Stimulated activated CD8-positive, alpha-beta memory T cell treated with anti-CD3 and anti-CD28 coated beads, Interleukin-2, amount 100 ng/mL, for 1 hour (primary cell): ENCODE measurements at places on chromosomes 16 and 17.

GRCh38 chr16:13957197-13958078, 37.5 kb downstream of the ERCC4 start:
- DNase-seq: no peak

GRCh38 chr17:59859444-59860025, 33.2 kb downstream of the TUBD1 start:
- DNase-seq: no peak

GRCh38 chr16:1057252-1057932, 15.2 kb upstream of the SSTR5 start:
- DNase-seq: peak; percentile 26

DNA sequence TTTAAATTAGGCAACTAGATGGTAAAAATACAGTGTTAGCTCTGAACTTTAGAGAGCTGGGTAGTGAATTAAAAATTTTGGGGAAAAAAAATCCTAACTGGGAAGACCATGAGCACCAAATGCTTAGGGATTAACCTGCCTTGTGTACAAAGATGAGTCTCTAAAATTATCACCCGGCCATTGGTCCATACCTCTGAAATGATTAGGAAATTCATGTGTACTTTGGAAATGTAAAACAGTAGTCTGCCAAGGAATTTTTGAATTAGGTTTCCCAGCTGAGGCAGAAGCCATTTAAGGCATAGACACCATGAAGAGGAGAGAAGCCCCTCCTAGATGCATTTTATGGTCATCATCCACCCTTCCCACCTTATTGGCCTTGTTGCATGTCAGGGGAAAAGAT, 670.5 kb upstream of the SALL1 start:
- no peak for DNase-seq

DNA sequence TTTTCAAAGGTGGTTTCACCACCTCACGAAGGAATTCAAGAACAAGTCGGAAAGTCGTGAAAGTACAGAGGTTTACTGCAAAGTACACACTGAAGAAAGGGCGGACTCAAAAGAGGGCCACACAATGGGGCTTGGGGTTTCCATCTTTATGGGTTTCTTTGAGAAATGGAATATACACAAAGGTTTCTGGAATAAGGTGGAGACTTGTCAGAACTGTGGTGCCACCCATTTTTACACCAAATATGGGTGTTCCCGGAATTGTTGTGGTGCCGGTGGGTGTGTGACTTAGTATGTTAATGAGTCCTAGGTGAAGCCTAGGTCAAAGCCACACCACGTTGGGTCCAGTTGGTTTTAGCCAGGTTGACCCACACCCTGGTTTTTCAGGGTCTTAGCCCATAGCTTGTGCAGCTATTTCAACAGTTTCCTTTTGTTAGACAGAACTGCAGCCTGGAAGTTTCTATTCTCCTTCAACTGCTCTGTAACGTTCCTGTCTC, 567 bp upstream of the GCSH start:
- DNase-seq: no peak

- no peak for DNase-seq
Observed at GRCh38 chr17:53101706-53102105, 721.0 kb upstream of the KIF2B start.

DNA sequence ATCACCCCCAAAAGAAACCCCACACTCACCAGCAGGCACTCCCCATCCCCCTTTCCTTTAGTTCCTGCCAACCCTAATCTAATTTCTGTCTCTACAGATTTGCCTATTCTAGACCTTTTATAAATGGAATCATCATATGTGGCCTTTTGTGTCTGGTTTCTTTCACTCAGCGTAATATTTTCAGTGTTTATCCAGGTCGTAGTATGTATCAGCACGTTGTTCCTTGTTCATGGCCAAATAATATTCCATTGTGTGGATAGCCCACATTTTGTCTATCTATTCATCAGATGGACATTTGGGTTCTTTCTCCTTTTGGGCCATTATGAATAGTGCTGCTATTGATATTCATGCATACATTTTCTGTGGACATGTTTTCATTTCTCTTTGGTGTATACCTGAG, 73.6 kb downstream of the OR1D5 start:
- DNase-seq: no peak

DNA sequence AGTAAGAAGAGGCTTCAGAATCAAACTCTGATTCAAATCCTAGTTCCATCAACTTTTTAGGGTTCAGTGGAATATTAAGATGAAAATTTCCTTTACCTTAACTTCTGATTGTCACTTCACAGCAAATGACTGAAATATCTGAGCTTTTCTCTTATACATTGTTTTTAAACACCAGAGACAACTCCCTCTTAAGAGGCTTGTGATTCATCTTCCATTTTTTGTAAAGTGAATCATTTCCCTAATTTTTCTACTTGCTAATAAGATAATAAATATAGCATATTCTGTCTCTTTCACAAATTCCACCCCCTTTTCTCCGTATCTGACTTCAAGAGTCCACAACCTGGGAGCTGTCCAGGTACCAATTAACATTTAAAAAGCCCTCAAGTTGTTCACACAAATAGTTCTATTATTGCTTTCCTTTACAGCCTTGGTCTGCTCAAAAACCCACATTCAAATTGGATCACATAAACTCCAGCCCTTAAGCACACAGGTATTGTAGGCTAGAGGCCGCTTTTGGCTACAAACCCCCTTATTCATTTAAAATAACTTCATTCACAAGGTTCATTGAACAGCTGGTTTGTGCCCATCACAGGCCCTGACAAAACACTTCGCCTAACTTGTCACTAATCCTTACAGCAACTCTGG, 14.1 kb upstream of the UTP6 start:
- no peak for DNase-seq

GRCh38 chr16:30924913-30925631, 1.7 kb downstream of the FBXL19 start:
- no peak for DNase-seq

GRCh38 chr16:4123616-4124300, 7.5 kb upstream of the ADCY9 start:
- no peak for DNase-seq

GRCh38 chr17:29581583-29582253, 7.7 kb downstream of the GIT1 start:
- DNase-seq: no peak

- no peak for DNase-seq
Observed at GRCh38 chr16:85435286-85435685, 177.8 kb upstream of the GSE1 start.

DNA sequence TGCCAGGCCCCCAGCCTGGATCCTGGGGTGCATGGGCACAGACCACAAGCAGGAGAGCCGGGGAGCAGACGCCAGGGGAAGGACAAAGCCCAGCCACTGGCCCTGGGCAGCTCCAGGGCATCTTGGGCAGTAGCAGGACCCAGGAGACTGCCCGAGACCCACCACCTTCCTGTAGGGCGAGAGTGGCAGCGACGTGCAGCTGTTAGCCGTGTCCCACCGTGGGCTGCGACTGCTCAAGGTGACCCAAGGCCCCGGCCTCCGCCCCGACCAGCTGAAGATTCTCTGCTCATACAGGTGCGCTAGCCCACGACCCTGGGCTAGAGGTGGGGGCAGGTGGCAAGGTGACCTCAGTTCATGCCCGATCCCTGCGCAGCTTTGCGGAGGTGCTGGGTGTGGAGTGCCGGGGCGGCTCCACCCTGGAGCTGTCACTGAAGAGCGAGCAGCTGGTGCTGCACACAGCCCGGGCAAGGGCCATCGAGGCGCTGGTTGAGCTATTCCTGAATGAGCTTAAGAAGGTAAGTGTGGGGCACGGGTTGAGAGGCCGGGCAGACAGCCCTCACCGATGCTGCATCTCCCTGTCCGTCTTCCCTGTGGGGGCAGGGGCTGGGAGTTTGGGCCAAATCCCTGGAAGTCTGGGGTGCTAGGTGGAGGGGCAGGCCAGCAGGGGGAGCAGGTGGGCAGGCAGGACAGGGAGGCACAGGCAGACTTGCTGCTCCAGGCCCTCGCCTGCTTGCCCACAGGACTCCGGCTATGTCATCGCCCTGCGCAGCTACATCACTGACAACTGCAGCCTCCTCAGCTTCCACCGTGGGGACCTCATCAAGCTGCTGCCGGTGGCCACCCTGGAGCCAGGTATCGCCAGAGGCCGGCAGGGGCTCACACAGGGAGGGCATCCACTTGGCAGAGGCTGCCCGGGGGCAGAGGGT, 13.5 kb upstream of the SMIM5 start:
- DNase-seq: no peak

- no peak for DNase-seq
Observed at GRCh38 chr16:66324815-66325515, 41.5 kb upstream of the CDH5 start.

- no peak for DNase-seq
Observed at GRCh38 chr17:33201283-33201682, 91.8 kb downstream of the ASIC2 start.

- DNase-seq: no peak
Observed at GRCh38 chr16:4623593-4623992, 1.0 kb upstream of the MGRN1 start.

DNA sequence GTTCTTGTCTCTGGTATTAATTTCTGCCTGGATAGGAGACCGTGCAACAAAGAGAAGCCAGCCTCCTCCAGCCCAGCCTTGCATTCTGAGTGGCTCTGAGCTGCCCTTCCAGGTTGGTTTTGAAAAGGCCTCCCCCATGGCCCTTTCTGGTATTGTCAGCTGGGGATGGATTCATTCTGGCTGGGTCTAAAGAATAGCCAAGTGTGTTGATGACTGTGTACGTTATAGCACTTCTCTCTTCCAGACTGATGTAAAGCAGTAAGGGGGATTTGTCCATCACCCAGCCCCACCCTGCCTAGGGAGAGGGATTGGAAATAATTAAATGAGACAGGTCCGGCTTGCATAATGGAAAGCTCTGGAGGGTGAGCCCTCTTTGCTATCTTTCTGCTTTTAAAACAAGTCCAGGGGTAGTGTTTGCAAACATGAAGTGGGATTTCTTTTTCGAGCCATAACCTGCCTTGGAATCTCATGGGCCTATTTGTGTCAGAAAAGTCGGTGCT, 146.4 kb downstream of the MSI2 start:
- DNase-seq: no peak

GRCh38 chr17:82687375-82687861, 11.1 kb downstream of the RAB40B start:
- no peak for DNase-seq

GRCh38 chr17:80017226-80018010, 18.3 kb downstream of the TBC1D16 start:
- DNase-seq: no peak

DNA sequence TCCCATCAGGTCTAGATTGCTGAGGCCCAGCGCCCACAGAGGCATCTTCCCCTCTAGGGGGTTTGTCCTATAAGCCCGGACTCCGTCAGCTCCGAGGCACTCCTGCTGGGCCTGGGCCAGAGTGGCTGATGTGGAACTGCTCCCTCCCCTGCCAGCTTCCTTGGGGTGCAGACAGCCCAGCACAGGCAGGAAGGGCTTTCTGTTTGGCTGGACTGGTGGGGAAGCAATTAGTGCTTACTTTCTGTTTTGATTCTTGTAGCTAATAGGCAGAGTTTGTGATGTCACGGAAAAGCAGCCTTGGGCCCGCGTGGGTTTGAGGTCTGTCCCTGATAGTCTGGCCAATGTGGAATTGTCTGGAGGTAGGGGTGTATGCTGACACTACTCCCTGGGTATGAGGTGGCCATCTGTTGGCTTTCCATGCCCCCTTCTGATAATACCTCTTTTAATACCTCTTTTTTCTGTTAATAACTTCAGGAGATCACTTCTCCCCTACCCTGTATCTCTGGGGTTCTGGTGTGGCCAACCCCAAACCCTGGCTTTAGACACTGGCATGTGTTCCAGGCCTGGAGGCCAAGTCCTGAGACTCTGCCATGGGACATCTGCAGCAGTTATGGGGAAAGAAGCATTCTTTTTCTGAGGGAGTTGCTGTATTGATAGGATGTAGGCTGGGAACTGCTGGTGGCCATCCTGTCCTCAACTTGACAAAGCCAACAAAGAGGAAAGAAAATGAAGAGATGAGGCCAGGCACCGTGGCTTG, 190.9 kb downstream of the RAB11FIP4 start:
- no peak for DNase-seq

DNA sequence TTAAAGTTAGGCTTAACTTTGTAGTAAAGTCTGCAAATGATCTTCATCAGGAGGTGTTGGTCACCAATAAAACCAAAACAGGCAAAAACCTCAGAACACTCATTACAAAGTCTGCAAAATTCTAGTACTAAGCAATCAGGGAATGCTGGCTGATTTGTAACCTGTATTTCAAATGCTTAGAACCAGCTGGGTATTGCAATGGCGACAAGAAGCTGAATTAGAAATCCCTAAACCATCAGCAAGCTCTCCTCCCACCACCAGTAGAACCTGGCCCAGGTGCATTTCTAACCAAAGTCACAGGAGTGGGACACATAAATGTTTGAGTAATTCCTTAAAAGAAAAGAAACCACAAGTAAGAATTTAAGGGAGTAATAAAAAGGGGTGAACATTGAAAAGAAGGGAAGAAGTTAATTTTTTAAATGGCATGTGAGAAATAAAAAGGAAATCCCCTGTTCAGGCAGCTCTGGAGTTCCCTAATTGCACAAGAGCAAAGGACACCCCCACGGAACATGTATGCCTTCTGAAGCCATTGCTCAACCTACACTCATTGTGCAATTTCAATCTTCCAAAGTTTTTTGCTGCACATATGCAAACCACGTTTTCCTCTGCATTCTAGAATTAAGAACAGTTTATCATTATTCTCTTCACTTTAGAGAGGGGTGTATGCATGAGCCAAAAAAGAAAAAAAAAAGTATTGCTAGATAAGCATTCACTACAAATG, 102.9 kb downstream of the HIC1 start:
- DNase-seq: no peak

- DNase-seq: no peak
Observed at GRCh38 chr16:81492965-81493754, 48.6 kb downstream of the CMIP start.

DNA sequence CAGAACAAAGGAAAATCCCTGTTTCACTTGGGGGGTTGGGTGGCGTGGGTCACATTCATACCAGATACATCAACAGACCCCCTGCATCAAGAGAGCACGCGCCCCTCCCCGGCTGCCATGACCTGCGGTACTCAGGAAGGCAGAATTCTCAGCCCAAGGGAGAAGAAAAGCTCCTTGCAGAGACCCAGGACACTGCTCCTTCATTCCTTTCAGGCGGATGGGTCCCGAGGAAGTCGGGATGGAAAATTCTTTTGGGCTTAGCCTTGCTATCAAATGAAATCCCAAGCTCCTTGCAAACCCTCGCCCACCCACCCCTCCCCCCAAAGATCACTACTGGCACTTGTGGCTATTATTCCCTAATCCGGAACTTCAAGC, 40.6 kb downstream of the HIC1 start:
- DNase-seq: no peak

- DNase-seq: no peak
Observed at GRCh38 chr17:71516149-71516548, 604.7 kb upstream of the SOX9 start.
